Activated CD4-positive, alpha-beta memory T cell treated with anti-CD3 and anti-CD28 coated beads, Interleukin-2, amount 10 ng/mL, durations not matched to agents 7 days and 5 days (primary cell): ENCODE measurements at places on chromosomes 12 and 14. TPM values are rescaled to one million over a fixed set of nuclear protein-coding genes. Genes with fewer than 3 reads are reported as not detected.

CRIP1 gene
- 883 TPM for total RNA-seq

TBX3 gene
- total RNA-seq: not detected

OR4K5 gene
- total RNA-seq: not detected

INHBE gene
- total RNA-seq: 0.08 TPM

FOXG1 gene
- not detected for total RNA-seq

FOXN4 gene
- not detected for total RNA-seq
